Uterus (tissue), 4 donors: ENCODE measurements at places on chromosomes 13 and 19.

GRCh38 chr13:36294096-36294495, 3.5 kb downstream of the CCDC169 start:
- DNase-seq: no peak

DNA sequence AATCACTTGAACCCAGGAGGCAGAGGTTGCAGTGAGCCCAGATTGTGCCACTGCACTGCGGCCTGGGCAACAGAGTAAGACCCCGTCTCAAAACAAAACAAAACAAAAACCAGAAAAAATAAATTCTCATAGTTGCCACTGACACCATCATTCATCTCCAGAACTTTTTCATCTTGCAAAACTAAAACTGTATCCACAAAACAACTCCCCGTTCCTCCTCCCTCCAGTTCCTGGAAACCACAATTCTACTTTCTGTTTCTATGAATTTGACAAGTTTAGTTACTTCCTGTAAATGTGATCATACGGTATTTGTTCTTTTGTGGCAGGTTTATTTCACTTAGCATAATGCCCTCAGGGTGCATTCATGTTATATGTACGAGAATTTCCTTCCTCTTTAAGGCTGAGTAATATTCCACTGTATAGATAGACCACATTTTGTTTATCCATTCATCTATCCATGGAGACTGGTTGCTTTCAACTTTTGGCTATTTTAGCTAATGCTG, 13.2 kb upstream of the ADGRE5 start:
- no peak for DNase-seq

DNA sequence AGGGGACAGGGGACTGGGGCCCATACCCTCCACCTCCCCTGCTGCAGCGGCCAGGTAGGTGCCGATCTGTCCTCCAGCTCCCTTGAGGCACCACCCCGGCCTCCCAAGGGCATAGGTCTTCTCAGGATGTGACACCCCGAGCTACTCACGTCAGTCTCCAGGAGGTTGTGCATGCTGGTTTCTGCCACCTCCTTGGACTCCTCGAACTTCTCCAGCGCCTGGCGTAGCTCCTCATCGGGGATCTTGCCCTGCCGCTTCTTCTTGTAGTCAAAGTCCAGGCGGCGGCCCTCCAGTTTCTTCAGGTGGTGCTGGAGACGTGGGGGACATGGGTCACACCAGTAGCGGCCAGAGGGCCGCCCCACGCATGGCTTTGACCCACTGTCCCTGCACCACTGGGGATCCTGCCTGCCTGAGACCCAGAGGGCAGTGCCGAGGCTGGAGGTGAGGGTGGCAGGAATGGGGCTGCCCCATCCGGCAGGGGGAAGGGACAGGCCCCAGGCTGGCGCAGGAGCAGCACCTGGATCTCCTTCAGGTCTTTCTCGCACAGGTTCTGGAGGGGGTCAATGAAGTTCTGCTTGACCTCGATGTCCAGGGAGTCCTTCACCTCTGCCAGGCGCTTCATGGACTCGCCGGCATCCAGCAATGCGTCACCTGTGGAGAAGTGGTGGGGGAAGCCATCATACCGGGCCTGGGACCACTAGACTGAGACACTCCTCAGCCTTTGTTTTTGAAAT, 20.4 kb downstream of the MPND start:
- no peak for DNase-seq

DNA sequence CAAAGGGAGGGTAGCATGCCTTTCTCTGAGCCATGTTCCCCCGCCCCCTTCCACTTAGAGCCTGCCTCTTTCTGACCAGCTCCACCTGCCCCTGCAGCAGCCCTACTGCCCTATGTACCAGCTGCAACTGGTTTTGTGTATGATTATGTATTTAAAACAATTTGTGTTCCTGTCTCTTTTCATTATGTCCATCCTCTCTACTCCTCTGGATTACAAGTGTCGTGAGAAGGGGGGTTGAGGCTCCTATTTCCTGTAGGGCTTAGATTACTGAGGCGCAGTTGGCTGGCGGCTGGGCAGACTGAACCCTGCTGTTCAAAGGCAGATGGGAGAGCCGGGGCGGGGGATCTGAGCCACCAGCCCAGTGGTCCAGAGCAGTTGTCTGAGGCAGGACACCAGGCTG, 213.3 kb downstream of the KCNRG start:
- DNase-seq: no peak

DNA sequence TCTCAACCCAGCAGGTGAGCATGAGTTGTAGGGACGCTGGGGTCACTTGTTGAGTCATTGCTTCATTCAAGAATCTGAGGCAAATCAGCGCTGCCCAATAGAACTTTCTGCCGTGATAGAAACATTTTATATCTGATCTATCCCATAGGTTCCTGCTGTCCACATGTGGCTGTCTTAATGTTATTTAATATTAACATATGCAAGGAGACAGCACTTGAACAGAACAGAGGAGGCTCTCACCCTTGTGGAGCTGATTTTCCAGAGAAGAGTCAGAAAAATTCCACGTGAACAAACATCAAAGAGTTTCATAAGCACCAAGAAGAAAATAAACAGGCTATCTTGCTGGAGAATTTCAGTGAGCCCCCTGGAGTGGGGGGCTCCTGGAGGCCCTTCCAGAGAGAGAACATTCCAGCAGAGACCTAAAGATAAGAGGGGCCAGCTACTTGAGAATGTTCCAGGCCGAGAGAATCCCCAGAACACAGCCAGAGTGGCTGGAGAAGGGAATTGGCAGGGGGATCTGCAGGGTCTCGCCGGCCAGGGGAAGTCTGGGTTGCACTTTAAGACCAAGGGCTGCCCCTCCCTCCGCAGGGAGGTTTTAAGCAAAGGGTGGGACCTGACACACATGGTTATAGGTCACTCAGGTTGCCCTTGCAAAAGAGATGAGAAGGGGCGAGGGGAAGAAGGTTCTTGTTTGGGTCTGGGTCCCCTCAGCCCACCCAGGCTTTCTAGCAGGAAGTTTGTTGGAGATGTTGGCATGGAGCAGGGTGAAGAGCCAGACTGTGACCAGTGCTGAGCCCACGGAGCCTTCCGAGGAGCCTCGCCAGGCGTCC, 135.7 kb downstream of the CRYL1 start:
- DNase-seq: no peak

DNA sequence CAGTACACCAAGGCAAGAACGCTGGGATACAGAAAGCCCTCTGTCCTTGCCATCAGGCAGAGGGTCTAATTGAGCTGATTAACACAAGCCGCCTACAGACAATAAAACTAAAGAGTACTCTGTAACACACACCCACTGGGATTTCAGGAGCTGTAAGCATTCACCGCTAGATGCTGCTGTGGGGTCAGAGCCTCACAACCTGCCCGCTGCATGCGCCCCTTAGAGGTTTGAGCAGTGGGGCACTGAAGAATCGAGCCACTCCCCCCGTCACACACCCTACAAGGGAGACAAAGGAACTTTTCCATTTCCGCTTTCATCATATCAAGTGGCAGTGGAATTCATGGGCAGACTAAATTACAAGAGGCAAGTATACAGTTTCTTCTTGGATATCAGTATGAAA, 1080.6 kb downstream of the PCDH17 start:
- no peak for DNase-seq

- DNase-seq: no peak
Observed at GRCh38 chr13:42280537-42280936, 8.6 kb downstream of the AKAP11 start.

DNA sequence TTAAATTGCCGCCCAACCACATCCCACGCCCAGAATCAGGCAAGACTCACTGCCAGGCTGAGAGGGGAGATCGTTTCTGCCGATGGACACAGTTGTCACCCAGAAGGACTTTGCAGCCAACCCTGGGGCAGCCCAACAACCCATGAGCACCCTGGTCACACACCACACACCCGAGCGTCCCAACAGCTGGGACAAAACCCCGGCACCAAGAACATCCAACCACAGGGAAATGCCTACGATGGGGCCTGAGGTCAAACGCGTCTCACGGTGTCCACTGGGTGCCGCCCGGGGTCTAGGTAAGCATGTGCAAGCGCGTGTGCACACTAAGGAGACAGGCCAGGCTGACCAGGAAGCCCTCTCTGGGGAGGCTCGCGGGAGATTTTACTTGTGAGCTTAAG, 13.0 kb downstream of the LMNB2 start:
- no peak for DNase-seq

DNA sequence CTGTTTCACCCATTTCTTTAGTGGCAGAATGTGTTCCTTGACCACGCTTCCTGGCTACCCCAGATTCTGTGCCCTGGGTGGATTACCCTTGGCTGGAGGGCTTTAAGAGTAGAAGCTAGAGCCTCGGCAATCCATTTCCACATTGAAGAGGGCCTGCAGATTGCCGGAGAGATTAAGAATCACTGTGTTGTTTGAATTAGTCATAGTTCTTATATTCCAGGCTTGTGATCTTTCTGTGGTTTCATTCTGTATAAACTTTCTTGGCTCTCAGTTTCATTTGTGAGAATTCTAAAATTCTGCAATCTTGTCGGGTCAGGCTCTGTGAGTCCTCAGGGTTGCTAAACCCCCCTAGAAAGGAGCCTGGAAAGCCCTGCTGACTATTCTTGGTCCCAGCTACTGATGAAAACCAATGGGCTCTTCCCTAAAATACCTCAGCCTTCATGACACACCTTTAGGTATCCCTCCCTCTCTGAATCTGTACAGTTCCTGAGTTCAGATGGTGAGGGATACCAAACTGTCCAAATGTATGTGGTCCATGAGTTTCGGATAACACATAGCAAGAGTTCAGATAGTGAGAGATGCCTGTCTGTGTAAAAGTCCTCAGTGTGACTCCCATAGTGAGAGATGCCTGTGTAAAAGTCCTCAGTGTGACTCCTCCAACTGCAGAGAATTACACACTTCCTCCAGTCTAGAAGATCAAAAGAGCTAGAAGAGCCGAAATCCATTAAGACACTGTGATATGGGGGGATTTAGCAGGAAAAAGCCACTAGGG, 4.3 kb downstream of the PHF11 start:
- no peak for DNase-seq

- DNase-seq: no peak
Observed at GRCh38 chr13:22126433-22127021, 455.7 kb downstream of the FGF9 start.
